ENCODE measurements at places on chromosomes 12 and 14.
A peak's percentile ranks its signal among the peaks of the same experiment; 100 is the strongest.

DNA sequence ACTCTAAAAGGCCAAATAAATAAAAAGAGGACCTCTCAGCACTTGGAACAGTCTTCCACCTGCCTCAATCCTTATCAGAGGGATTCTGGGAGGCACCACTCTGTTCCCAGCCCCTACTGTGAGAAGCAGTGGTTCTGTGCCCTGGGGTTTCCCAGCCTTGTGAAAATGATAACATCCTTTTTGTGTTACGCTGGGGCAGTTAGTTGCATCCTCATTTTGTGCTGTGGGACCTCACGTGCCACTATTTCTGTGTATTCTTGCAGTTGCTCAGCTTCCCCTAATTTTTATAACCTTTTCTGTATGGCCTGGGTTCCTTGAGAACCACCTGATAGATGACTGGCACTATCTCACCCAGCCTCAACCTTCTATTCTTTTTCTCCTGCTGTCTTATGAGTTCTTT, 10.8 kb upstream of the CMA1 start:
- no peak for DNase-seq

- DNase-seq: no peak
Measured at GRCh38 chr12:117040496-117040895, 58.7 kb downstream of the TESC start.

GRCh38 chr12:123891516-123892179, 81.0 kb downstream of the CCDC92 start:
- no peak for DNase-seq

GRCh38 chr12:51678086-51678724, 87.2 kb downstream of the SCN8A start:
- peak; percentile 67 for DNase-seq

GRCh38 chr14:90093942-90094595, 32.3 kb downstream of the KCNK13 start:
- no peak for DNase-seq

DNA sequence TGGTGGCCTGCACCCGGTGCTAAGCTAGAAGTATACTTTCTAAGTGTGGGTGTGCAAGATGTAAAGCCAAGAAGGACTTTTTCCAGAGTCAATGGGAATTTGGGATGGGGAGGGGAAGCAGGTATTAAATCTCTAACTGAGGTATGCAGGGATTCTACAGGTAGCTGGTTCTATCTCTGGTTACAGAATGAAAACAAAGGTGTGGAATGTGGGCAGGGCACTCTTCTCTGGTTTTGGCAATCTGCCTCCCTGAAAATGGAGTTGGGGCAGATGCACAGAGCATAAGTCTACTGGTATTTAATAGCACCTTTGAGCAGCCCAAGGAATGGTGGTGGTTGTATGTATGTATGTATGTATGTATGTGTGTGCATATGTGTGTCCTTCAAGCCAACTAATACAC, 66.7 kb upstream of the PPP1R12A start:
- DNase-seq: no peak

GRCh38 chr12:114316076-114316475, 89.9 kb downstream of the TBX5 start:
- DNase-seq: no peak

DNA sequence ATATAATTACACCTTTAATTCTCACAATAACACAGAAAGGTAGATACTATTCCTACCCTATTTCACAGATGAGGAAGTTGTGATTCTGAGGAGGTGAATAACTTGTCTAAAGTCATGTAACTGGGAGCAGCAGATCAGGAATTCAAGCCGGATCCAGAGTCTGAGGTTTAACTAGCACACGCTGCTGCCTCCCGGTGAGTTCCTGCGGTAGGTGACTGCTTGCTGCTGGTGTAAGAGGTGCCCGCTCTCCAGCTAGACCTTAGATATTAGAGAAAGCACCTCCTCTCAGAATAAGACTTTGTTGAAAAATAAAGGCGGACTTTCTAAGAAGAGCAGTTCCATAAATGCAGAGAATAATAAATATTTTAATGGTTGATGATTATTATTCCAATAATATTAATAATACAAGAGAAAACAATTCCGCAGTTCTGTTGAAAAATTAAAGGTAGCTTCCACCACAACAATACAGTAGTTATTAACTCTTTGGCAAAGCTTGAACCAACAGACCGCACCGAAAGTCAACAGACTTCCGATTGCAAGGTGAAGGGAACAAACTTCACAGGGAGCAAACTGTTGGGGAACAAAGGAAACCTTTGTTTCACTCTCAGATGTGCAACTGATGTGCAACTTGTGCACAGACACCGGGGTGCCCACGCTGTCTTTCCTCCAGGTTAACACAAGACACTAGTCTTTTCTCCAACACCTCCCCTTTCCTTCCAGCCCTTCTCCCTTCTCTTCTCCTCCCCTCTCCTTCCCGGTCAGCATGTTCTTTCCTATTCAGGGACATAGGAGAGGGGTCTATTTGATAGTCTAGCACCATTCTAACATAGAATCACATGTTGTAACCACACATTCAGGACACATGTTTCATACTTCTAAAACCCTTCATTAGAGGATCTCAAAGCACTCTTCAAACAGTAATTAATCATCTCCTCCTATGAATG, 73.2 kb upstream of the EGLN3 start:
- DNase-seq: no peak

DNA sequence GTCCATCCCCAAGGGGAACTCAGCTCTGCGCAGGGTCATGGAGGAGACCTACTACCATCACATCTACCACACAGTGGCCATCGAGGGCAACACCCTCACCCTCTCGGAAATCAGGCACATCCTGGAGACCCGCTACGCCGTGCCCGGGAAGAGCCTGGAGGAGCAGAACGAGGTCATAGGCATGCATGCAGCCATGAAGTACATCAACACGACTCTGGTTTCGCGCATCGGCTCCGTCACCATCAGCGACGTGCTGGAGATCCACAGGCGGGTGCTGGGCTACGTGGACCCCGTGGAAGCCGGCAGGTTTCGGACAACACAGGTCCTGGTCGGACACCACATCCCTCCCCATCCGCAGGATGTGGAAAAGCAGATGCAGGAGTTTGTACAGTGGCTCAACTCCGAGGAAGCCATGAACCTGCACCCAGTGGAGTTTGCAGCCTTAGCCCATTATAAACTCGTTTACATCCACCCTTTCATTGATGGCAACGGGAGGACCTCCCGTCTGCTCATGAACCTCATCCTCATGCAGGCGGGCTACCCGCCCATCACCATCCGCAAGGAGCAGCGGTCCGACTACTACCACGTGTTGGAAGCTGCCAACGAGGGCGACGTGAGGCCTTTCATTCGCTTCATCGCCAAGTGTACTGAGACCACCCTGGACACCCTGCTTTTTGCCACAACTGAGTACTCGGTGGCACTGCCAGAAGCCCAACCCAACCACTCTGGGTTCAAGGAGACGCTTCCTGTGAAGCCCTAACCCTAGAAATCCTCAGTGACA, 3.8 kb downstream of the FICD start:
- DNase-seq: no peak

DNA sequence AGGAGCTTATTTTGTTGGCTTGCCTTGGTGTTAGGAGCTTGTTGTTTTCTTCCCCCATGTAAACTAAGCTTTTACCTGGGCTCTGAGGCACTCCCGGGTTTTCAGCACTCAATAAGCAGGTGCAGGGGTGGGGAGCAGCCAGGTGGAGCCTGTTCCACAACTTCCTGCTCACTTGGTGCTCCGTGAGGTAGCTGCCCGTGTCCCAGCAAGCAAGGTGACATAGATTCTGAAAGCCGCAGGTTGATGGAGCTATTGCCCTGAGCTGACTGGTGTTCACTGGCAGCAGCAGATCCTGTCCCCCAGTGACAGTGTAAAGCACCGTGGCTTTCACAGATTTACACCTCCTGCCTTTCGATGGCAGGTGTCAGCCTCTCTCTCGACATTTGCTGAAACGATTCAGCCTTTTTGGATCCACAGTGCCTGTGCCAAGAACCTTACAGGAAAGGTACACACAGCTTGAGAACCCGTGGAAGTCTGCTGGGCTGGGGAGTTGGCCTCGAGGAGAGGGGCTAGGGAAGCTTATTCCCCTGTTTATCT, 295.7 kb upstream of the FKBP4 start:
- no peak for DNase-seq

DNA sequence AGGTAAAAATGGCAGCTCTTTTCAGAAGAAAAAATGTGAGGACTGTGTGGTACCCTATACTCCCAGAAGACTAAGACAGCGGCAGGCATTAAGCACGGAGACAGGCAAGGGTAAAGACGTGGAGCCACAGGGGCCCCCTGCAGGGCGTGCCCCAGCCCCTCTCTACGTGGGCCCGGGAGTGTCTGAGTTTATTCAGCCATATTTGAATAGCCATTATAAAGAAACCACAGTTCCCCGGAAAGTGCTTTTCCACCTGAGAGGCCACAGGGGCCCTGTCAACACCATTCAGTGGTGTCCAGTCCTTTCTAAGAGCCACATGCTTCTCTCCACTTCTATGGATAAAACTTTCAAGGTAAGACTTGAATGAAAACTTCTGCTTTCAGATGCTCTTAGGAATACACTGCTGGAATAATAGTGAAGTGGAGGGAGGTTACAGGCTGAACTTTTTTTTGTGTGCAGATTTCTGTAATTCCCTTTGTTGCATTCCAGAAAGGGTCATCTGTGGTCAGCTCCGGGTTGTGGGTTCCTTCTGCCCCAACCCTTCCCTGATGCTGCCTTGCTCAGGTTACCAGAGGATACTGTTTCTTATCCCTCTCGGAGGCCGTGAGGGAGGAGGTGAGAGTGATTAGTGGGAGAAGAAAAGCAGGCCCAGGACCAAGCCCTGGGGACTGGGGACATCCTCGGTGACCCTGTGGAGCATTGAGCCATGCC, 58.4 kb downstream of the SLC25A47 start:
- no peak for DNase-seq

DNA sequence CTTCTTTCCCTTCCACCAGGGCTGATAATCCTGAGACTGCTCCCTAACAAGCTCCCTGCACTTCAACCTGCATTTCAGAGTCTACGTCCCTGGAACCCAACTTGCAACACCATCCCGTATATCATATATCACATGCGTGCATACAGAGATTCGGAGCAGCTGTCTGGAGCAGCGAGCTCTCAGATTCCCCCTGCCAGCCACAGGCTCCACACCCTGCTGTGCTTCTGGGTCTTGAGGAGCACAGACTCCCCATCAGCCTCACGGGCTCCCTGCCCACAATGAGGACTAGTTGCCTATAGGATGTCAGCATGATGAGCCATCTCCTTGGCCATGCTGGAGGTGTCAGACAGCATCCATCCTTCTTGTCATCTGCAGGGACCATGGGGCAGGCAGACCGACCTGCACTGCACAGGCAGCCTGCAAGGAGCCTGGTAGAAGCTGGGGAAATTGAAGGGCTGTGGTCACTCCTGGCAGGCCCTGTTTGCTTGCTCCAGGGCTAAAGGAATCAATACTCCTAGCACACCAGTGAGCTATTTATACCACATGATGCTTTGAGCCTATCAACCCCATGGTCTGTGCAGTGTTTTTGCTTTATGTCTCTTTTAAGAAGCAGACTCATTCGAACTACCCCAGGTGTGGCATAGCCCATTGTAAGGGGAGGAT, 19.6 kb upstream of the HDAC7 start:
- DNase-seq: no peak

- DNase-seq: no peak
Measured at GRCh38 chr12:2890001-2890387, 697 bp upstream of the TULP3 start.

GRCh38 chr12:43571885-43572284, 19.9 kb upstream of the ADAMTS20 start:
- no peak for DNase-seq

GRCh38 chr12:53722450-53723041, 4.7 kb downstream of the CALCOCO1 start:
- no peak for DNase-seq

DNA sequence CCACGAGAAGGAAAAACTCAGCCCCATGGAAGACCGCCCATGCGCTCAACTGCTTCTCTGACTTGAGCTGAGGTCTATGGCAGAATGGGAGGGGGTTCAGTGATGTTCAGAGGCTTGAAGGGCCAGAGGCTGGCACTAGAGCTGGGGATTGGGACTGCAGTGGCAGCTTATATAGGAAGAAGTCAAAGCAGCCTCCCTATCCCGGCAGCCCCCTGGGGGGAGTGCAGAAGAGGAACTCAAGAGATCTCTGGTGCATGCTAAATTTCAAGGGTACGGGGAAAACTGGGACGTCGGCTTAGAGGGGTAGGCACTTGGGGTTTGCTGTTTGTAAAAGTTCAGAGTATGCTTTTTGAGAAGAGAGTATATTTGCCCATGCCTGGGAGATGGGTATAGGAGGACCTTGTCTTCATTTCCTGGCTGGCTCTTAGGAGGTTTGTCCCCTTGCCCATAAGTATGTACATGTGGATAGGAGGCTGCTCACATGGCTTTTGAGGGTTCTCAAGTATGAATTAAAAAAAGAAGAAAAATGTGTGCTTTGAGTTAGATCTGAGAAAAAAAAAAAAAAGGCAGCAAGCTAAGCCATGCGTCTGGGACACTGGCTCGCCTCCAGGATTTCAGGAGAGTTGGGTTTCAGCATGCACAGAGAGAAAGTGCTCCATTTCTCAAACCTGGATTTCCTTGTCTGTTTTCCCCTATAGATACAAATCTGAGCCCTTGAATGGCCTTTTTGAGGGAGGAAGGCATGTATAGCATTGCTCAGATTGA, 3.2 kb upstream of the MEG3 start:
- no peak for DNase-seq

- no peak for DNase-seq
Measured at GRCh38 chr12:54997929-54998522, 13.5 kb upstream of the TESPA1 start.

DNA sequence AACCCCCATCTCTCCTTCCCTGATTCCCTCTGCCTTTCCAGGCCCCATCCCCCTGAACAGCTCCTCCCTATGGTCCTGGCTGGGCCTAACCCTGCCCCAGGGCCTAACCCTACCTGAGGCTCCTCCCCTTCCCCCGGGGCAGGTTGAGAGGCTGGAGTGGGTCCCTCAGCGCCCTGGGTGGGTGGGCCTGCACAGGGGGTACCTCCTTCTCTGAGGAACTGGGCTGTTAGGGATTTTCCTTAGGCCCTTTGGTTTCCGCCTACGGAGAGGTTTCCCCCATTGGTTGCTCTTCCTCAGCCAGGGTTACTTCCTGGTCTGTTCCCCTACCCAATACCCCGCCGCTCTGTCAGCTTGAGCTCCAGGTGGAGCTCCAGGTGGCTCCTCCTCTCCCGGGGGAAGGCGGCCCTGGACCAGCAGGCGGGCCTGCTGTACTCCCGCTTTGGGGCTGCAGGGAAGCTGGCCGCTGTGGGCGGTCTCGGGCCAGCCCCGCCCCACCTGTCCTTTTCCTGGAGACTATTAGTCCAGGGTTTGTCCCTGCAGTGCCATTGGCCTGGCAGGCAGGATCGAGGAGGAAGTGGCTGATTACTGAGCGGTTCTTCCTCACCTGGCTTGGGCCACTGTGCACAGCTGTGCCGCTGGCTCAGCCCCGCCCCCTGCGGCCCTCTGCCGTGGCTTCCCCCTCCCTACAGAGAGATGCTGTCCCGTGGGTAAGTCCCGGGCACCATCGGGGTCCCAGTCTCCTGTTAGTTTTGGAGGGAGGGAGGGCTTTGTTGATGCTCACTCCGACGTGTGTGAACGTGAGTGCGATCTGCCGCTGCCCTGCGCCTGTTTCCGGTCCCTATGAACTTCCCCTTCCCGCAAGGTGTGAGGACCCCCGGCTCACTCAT, 2.5 kb downstream of the C12orf57 start:
- DNase-seq: no peak

Data from common myeloid progenitor, CD34-positive (primary cell).